ENCODE measurements at places on chromosomes 6 and 20.

GRCh38 chr20:63529180-63529860 lies 7.9 kb downstream of the PTK6 start:
- DNase-seq: no peak

DNA sequence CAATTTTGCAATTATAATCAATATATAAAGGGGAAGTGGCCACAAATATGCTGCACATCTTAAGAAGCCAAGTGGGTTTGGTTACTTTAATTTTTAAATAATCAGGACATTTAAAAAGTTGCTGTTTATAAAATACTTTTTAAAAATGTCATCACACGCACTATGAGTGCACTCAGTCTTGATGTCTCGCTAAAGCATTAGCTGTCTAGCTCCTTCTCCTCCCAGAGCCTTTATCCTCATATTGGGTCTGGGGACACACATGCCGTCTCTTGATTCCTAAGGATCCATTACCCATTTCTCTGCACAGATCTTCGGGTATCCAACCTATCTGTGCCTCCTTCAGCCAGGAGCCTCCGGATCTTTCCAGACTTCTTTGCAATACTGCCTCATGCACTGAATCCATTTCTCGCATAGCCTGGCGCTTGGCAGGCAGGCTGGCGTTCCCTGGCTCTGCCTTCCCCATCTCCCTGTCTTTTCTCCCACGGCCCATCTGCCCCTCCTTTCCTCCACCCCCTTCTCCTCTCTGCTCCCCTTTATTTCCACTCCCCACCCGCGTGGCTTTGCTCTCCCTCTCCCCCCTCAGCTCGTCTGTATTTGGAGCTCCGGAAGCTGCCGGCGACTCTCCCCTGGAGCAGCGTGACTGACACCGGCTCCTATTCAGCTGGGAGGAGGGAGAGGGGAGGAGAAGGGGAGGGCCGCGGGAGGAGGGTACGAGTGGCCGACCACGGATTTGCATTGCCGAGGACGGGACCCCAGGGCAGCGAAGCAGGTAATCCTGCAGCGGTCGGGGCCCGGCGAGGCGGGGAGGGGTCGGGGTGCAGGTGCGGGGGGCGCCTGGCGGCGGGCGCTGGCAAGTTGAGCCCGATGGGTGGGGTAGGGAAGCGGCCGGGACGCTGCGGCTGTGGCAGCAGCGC lies at the start of gene CAP2:
TSS of gene CAP2 (plus strand) at position 618 of the 914 bp plus-strand sequence. CDS start 27,961 bp downstream, outside the sequence.
- DNase-seq: no peak

- DNase-seq: no peak
Observed at GRCh38 chr20:37933786-37934633, 31.1 kb downstream of the VSTM2L start.

DNA sequence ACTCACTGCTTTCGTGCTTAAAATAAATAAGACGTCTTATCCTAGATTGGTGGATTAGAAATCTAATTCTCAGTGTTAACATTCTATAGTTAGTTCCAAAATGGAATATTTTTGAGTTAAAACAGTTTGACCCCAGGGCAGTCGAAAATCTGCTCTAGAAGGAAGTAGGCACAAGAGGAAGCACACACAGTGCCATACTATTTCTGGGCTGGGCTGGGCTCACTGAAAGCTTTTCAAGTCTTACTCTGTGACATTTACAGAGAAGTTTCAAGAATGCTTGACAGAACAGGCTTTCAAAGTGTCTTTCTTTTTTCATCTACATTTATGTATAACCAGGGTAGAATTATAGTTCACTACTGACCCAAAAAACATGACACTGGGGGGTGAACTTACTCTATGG lies 209.8 kb downstream of the SOD2 start:
- DNase-seq: no peak

- DNase-seq: no peak
Observed at GRCh38 chr6:143158113-143158581, 97.5 kb downstream of the AIG1 start.

GRCh38 chr6:7198833-7199800 lies 91.4 kb downstream of the RREB1 start:
- DNase-seq: no peak

- DNase-seq: no peak
Observed at GRCh38 chr6:42344756-42345155, 107.0 kb downstream of the TRERF1 start.

- DNase-seq: no peak
Observed at GRCh38 chr20:45626540-45626939, 3.0 kb upstream of the WFDC10A start.

- DNase-seq: no peak
Observed at GRCh38 chr6:167119670-167120582, 3.0 kb upstream of the CCR6 start.

GRCh38 chr6:72974276-72974675 lies 251.0 kb downstream of the KHDC1L start:
- no peak for DNase-seq

GRCh38 chr20:38799203-38799602 lies 6.3 kb upstream of the PPP1R16B start:
- DNase-seq: no peak
